Inflammatory macrophage treated with lipopolysaccharide for 4 hours (primary cell): ENCODE measurements at places on chromosomes 7 and 10.

DNA sequence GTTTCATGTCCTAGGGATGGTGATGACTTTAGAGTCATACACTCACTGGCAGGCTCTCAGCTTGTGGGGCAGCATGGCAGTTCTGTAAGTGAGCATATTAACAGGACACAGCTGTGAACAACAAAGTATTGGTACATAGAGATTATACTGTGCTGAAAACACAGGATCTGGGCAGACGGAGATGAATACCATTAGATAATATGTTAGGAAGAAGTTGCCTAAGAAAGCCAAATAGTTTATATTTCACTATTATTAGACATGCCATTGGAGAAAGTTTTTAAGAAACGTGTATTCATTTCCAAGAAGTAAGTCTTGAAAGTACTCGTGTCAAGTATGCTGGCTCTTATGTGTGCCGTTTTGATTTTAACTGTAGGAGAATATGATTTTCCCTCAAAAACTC, 274.5 kb downstream of the INHBA start:
- no peak for DNase-seq

DNA sequence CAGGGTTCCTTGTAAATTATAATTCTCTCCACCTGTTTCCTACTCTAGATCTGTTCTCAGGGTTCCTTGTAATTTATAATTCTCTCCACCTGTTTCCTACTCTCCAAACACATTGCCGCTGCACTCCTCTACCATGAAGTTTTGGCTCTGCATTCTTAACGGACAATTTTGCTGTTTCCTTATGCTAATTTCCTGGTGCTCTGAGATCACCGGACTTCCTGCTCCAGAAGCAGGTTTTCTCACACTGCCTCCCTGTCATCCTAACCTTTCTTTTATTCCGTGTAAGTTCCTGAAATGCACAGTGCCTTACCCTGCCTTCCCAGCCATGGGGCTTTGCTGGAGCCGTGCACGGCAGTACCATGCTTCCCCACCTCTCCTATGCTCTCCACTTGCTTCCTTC, 256.8 kb downstream of the PLXNA4 start:
- no peak for DNase-seq

DNA sequence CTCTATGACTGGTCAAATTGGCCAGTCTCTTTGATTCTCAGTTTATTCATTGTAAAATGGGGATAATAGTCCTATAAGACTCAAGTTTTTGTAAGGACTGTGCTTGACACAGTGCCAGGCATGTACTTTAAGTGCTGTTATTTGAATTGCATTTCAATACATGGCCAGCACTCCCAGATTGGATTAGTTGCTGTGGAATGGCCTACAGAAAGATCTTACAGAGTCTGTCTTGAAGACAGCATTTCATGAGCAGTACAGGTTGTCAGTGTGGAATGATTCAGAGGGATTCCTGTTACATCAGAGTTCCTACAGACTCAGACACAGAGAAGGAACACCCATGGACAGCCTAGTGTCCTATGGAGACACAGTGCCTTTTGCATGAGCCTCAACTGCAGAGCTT, 238.1 kb upstream of the BMPER start:
- DNase-seq, result no peak

GRCh38 chr10:103442031-103442461, 10.1 kb downstream of the CALHM2 start:
- peak; percentile 55 for DNase-seq

DNA sequence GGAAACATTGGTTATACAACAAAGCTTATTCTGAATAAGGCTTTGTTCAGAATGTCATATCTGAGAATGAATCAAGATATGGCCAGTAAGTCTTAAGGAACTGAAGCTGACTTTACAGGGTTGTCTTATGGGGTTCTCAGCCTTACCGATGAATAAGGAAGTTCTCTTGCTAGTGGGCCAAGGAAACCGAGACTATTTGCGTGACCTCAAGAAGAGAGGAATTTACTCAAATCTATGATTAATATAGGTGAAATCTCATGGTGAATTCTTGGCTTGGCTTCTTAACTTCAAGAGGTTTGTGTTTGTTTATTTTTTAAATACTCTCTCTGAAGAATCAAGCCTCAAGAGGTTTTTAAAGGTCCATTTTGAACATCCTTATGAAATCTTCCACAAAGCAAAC, 4.7 kb upstream of the MRLN start:
- no peak for DNase-seq

- no peak for DNase-seq
Observed at GRCh38 chr7:7812112-7812511, 93.7 kb upstream of the RPA3 start.

DNA sequence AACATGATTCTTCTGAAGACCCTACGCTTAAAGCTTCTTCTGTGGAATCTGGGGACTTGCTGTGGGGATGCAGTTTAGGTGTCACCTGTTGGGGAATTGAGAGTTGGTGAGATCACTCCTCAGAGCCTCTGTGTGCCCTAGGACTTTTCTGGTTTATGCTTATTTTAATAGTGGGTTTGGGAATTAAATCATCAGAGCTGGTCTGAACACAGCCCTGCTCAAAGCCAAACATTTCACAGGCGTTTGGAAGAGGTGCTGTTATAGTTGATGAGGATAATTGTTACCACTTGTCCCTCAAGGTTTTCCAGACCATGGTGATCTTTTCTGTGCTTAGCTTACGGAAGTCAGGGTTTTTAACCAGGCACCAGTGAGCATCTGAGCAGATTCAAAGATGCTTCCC, 106.1 kb downstream of the EBLN1 start:
- no peak for DNase-seq

DNA sequence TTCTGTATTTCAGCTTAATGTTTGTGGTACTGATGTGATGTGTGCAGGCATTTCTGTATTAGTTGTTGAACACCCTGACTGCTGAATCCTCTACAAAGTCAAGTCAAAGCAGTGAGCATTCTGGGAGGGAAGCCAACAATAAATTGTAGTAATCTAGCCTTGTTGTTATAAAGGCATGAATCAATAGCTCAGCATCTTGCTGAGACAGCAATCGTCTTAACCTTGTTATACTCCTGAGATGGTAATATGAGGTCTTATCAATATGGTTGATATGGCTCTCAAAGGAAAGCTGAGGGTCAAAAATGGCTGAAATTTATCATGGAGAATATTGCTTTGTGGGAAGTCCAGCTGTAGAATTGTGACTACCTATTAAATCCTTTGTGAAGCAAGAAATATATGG, 299.4 kb downstream of the DNAJB9 start:
- DNase-seq, result no peak

- no peak for DNase-seq
Observed at GRCh38 chr10:105187243-105187642, 546.2 kb downstream of the SORCS3 start.

- DNase-seq, result no peak
Observed at GRCh38 chr7:140367528-140367927, 30.8 kb downstream of the SLC37A3 start.
